Vagina (tissue), 2 donors: ENCODE measurements at places on chromosomes 3 and 15.

GRCh38 chr3:9070961-9071360, 107.7 kb upstream of the RAD18 start:
- no peak for DNase-seq

DNA sequence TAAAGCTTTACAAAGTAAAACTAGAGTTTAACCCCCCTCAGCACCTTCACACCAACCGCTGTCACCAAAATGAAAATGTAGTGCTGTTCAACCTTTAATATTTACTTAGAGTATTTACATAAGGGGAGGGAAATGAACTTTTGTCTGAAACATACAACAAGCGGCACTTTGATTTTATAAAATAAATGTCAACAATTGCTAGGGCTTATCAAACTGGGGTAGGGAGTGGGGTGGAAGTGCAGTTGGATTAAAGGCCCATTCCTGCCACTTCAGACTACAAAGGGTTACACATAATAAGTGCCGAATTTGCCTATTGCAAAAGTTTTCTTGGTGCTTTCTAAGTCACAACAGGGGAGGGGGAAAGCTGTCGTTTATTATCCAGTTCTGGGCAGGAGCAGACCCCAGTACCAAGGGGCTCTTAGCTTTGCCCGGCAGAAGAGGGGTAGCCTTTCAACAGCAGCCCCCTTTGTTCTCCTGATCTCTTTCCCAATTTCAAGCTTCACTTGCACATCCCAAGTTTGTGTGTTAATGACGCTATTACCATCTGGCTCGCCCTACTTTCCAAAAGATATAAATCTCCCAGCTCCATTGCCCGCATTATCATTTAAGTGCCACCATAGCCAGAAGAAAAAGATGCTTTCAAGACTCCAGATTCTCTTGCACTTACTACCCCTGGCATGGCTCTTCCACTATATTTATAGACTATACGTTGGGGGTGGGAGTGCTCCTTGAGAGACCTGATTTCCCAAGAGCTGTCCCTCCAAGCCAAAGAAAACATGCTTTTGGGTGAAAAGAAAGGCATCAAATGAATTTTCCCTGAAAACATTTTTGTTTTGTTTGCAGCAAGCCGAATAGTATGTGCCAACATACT, 17.0 kb downstream of the SOX2 start:
- no peak for DNase-seq

GRCh38 chr15:99177679-99178078, 71.7 kb downstream of the TTC23 start:
- DNase-seq, result no peak

- no peak for DNase-seq
These were observed 50.0 kb upstream of the RPL35A start for GRCh38 chr3:197899833-197900478.

DNA sequence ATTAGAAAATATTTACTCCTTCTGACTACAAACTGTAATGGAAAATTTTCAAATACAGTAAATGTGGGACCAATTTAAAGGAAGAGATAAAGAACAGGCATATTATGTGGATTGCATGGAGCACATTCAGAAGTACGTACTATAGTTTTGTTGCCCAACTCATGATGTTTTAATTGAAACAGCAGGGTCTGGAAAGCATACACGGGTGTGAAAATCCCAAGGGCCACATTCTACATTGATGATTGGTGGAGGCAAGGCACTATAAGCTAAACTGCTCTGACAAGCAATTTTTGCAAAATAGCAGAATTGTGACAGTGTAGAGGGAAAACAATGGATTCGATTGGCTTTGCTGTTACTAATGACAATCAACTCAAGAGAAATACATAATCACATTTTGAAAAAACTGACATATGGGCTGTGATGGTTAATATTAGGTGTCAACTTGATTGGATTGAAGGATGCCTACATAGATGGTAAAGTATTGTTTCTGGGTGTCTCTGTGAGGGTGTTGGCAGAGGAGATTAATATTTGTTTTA, 458.6 kb downstream of the PYDC2 start:
- no peak for DNase-seq

DNA sequence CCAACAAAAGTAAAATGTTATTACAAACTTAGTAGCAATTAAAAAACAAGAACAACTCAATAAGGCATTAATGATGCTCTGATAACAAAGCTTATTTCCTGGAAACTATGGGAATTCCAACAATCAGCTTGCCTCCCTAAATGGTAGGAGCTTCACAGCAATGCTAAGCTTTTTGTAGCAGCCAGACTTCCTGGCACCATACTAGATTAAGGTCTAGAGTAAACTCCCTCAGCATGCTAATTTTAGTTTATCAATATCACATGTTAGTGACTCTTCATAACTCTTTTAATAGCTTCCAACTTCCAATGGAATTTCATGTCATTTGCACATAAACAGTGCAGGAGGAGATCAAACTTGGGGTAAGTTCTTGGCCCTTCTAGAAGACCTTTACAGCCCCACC, 782.0 kb downstream of the MCTP2 start:
- DNase-seq, result no peak

DNA sequence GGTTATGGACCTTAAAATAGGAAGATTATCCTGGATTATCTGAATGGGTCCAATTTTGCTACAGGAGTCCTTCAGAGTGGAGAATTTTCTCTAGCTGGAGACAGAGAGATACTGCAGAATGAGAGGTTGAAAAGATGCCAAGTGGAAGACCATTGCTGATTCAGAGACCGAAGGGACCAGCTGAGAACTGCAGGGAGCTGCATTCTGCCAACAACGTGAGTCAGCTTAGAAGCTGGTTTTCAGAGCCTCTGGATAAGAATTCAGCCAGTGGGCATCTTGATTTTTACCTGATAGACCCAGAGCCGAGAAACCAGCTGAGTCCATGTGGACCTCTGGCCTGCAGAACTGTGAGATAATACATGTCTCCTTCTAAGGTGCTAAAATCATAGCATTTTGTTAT, 234.0 kb downstream of the NR2F2 start:
- DNase-seq, result no peak

GRCh38 chr3:5013021-5013906, 34.0 kb downstream of the BHLHE40 start:
- no peak for DNase-seq

DNA sequence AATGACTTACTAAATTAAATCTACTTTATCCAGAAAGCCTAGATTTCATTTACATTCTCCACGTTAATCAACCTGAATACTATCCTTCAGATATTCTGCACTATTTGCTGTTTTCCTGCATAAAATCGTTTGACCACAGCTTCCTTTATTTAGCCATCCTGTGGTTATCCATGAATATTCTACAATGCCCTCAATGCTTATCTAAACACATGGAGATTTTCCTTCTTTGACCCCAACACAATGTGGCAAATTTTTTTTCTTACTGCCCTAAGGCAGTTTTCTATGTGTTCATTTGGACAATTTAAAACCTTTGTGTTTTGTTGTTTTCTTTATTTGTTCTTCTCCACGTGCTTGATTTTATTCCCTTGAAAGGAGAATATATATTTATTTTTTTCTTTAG, 495.5 kb upstream of the ROBO1 start:
- no peak for DNase-seq
